ENCODE measurements at places on chromosomes 4 and X. TPM values are rescaled to one million over a fixed set of nuclear protein-coding genes. Genes with fewer than 3 reads are reported as not detected.

- no peak for DNase-seq
Observed at GRCh38 chr4:176300565-176300964, 19.2 kb upstream of the SPCS3 start.

GRCh38 chr4:55326629-55327028 is 19.4 kb upstream of the SRD5A3 start:
- no peak for DNase-seq

DNA sequence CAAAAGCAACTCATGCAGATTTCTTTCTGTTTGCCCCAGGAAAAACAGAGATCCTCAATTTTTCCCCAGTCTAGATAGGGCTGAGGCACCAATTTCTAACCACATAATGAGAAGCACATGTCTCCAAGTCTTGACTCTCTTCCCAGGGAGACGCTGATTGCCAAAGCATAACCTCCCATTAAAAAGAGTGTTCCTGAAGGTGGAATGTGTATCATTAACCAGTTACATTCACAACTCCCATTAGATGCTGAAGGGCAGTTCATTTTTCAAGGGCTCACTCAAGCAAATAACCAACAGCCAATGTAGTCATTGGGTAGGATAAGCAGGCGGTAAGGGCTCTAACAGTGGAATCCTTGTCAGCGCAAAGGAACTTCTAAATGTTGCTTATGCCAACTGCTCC is 27.5 kb downstream of the TMEM47 start:
- no peak for DNase-seq

- DNase-seq = no peak
Observed at GRCh38 chrX:1673337-1673736, 58.5 kb downstream of the ASMT start.

Gene ARL9
- not detected for total RNA-seq

- DNase-seq = no peak
Observed at GRCh38 chr4:11468901-11469300, 40.2 kb upstream of the HS3ST1 start.

DNA sequence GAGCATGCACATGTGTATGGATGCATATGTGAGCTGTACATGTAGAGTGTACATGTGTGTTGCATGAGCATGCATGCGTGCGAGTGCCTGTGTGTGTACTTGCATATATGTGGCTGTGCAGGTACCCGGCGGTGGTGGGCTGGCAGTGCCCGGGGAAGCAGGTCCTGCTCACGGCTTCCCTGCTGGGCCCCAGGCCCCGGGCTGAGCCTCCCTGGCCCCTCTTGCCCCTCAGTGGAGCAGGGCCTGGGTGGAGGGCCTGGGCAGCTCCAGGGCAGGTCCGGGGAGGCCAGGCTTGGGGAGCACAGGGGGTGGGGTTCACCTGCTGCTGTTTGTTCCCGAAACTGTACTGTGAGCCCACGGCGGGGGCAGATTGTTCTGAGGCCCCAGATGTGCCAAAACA is 9.4 kb downstream of the NAT8L start:
- DNase-seq = peak; percentile 23

Gene TMPRSS11F
- not detected for total RNA-seq
